ENCODE measurements at places on chromosomes 13 and 19.
A peak's percentile ranks its signal among the peaks of the same experiment; 100 is the strongest.

DNA sequence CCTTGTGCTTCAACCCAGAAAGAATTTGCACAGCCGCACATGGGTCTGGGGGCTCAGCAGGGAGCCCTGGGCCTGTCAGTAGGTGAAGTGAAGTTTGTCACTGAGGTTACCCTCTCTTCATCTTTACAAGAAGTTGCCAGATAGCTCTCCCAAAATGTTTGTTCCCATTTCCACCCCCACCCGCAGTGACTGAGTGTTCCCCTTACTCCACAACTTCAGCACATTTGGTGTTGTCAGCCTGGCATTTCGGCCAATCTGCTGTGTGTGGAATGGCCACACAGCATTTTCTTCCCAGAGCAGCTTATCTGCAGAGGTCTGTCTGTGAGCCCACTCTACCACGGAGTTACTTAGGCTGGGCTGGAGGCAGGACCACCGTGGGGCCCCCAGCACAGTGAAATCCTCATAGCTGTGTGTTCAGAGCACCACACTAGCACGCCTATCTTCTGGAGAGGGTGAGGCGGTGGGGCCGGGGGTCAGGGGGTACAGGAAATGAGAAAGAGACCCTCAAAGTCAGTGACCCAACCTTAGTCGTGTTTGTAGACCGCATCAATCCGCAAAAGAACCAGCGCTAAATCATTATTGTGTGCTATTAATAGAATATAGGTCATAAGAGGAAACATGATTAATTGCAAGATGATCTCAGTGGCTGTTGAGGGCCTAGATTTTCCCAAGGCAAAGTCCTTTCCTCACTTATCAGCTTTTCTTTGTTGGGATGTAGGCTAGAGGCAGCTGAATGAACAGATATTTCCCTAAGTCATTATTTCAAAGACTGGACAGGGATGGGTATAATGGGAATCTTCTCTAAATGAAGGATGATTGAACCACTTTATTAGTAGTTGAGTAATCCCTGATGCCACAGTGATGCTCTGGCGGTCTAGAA lies 116.0 kb downstream of the SIPA1L3 start:
- peak; percentile 67 for DNase-seq

GRCh38 chr19:3645067-3645396 lies 18.4 kb upstream of the CACTIN start:
- no peak for DNase-seq

GRCh38 chr19:5628919-5629481 lies 6.1 kb downstream of the SAFB start:
- no peak for DNase-seq

DNA sequence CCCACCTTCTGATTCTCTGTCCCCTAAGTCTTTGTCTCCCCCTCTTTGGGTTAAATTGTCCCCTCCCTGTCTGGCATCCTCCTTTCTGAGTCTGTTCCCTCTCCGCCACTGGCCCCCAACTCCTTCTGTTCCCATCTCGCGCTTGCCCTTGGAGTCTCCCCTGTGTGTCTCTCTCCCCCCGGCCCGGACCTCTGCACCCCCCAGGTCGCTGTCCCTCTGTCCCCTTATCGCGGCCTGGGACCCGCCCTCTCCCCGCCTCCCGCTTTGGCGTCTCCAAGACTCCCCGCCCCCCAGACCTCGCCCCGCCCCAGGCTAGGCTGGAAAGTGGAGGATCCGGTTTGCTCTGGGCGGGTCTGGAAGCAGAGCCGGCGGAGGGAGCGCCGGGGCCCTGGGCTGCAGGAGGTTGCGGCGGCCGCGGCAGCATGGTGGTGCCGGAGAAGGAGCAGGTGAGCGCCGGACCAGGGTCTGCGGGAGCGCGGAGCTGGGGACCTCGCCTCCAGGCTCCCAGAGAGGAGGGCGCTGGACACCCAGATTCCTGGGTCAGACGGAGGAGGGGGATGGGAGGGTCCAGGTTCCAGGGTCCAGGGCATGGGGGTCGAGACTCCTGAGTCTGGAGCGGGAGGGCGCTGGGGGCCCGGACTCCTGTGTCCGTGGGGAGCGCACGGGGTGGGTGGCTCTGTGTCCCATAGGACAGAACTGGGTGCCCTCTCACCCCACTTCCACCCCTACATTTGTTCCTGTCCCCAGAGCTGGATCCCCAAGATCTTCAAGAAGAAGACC lies at the start of gene TRPM4:
Gene TRPM4, plus strand, starts transcription at position 348 of the 780 bp plus-strand sequence. Its CDS starts 75 bp downstream, at position 423.
- DNase-seq: peak; percentile 61

- DNase-seq: no peak
Observed at GRCh38 chr13:101019126-101019525, 344.5 kb upstream of the TMTC4 start.

GRCh38 chr19:1248786-1249297 lies 459 bp downstream of the MIDN start:
- peak; percentile 70 for DNase-seq

All from IMR-90 (cell line).